Activated T-helper 17 cell treated with anti-CD3 and anti-CD28 coated beads, Interleukin-2, amount 50 U/mL, for 72 hours (primary cell): ENCODE measurements at places on chromosomes 16 and 17. TPM values are rescaled to one million over a fixed set of nuclear protein-coding genes. Genes with fewer than 3 reads are reported as not detected.

Gene TAC4
- total RNA-seq = not detected

Gene TP53TG3B
- total RNA-seq = not detected

Gene SLC38A8
- not detected for total RNA-seq

Gene ABAT
- total RNA-seq = 4.8 TPM

Gene XPO6
- total RNA-seq = 263 TPM

Gene CORO6
- total RNA-seq = 12.0 TPM
